ENCODE measurements at places on chromosomes 1 and 21. TPM values are rescaled to one million over a fixed set of nuclear protein-coding genes. Genes with fewer than 3 reads are reported as not detected.

PCSK9 gene
- polyA plus RNA-seq: 0.95 TPM

KRTAP6-1 gene
- not detected for polyA plus RNA-seq

RGS8 gene
- 0.12 TPM for polyA plus RNA-seq

SCAMP3 gene
- polyA plus RNA-seq: 55.7 TPM

ITSN1 gene
- polyA plus RNA-seq: 56.2 TPM

VHLL gene
- not detected for polyA plus RNA-seq

OR2AK2 gene
- not detected for polyA plus RNA-seq

WDR64 gene
- 0.58 TPM for polyA plus RNA-seq

OTUD3 gene
- polyA plus RNA-seq: 28.2 TPM

B3GALT2 gene
- 13.8 TPM for polyA plus RNA-seq

FNDC10 gene
- 2.4 TPM for polyA plus RNA-seq

PROK1 gene
- polyA plus RNA-seq: 0.17 TPM

AVPR1B gene
- 0.85 TPM for polyA plus RNA-seq

C4BPA gene
- polyA plus RNA-seq: 0.52 TPM

LRRC38 gene
- not detected for polyA plus RNA-seq

GRCh38 chr1:25484096-25484495, 53.4 kb downstream of the MACO1 start:
- DNase-seq: no peak

DNA sequence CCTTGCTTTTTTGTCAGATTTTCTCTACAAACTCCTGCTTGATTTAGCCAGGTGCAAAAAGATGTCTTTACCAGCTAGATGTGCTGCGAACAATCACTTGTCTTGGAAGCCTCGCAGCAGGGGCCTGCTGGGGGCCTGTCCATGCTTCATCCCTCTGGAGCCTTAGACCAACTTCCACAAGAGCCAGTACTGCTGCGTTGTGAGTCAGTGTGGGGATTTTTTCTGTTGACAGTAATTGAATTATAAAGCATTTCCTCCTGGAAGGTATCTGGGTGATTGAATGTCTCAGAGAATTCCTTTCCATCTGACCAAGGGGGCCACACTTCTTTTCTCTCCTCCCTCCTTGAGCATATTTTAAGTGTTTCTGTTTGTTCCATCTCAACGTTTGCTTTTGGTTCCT, 40.4 kb upstream of the LDLRAP1 start:
- no peak for DNase-seq

DNA sequence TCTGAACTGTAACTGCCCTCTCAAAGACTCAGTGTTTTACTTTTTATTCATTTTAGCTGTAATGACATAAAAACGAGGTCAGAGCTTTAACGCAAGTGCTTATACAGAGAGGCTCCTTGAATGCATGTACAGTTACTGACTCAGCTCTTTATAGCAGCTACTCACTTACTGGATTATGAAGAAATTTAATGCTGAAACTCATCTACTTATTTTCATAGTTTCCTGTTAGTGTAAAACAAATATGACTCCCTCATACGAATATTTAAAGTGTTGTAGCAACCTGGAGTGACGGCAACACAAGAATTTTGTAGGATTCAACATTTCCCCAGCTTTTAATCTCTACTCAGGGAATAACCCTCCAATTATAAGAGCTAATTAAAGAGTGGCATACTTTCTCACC, 32.7 kb downstream of the ADSS2 start:
- DNase-seq: no peak

GRCh38 chr1:115426231-115426771, 88.3 kb upstream of the NGF start:
- peak; percentile 35 for DNase-seq

GRCh38 chr1:156887317-156887716, 6.2 kb upstream of the PEAR1 start:
- no peak for DNase-seq

- no peak for DNase-seq
Measured at GRCh38 chr1:31668303-31668883, 23.7 kb upstream of the PEF1 start.

- no peak for DNase-seq
Measured at GRCh38 chr1:12179111-12179519, 12.3 kb downstream of the TNFRSF1B start.

DNA sequence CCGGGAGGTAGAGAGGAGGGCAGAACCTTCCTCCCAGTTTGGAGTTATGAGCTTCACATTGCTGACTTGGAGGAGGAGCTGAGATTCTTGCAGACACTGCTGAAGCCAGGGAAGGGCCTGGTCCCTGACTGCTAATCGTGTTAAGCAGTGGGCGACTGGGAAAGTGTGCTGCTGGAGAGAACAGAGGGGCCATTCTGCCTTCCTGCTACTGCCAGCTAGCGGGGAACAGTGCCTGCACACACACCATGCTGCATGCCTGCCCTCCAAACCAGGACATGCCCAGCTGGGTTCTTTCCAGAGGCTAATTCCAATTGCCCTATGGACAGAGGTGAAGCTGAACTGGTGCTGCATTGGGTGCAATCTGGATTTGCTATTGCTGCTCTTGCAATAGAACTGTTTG, 281.4 kb downstream of the AJAP1 start:
- no peak for DNase-seq

DNA sequence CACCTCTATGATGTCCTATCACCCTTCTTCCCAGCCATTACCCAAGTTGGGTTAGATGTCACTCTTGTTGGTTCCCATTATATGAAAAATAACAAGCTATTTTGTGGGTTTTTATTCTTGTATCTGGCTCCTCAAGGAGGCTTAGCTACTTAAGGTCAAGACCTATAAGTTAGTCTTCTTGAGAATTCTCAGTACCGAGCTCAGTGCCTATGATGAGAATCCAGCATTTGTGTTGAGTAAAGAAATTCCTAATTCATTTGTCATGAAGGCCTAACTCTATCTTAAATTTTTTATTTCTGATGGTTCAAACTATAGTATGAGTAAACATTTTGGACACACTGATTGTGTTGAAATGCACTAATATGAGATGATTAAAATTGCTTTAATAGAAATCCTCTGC, 15.9 kb downstream of the NUF2 start:
- no peak for DNase-seq

DNA sequence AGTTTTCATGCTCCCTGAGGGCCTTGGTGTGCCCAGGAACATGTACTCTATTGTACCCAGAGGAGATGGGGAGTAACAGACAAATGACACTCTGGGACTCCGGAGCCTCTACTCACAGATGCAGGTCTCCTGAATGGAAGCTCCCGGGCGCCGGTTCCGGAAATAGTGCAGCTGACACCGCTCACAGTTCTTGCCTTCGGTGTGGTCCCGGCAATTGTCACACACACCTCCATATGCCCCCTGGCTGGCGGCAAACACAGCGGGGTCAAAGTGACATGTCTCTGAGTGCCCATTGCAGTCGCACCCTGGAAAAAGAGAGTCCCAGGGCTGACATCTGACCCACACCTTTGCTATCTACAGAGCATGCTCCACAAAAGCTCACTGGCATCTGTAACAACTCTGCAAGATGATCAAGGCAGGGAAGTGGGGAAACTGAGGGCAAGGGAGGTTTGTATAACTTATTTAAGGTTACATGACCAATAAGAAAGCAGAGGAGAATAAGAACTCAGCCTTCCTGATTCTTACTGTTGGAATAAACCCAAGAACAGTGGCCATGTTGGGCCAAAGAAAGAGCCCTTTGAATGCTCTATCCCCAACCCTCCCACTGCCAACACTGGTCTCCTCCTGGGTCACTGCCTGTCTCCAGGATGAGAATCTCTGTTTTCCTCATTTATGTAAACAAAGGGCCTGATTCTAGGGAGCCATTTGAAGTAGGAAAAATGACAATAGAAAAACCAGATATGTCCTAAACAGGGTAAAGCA, 22.4 kb downstream of the LAMB3 start:
- DNase-seq: no peak

- no peak for DNase-seq
Measured at GRCh38 chr21:33684923-33685560, 42.7 kb downstream of the ITSN1 start.

DNA sequence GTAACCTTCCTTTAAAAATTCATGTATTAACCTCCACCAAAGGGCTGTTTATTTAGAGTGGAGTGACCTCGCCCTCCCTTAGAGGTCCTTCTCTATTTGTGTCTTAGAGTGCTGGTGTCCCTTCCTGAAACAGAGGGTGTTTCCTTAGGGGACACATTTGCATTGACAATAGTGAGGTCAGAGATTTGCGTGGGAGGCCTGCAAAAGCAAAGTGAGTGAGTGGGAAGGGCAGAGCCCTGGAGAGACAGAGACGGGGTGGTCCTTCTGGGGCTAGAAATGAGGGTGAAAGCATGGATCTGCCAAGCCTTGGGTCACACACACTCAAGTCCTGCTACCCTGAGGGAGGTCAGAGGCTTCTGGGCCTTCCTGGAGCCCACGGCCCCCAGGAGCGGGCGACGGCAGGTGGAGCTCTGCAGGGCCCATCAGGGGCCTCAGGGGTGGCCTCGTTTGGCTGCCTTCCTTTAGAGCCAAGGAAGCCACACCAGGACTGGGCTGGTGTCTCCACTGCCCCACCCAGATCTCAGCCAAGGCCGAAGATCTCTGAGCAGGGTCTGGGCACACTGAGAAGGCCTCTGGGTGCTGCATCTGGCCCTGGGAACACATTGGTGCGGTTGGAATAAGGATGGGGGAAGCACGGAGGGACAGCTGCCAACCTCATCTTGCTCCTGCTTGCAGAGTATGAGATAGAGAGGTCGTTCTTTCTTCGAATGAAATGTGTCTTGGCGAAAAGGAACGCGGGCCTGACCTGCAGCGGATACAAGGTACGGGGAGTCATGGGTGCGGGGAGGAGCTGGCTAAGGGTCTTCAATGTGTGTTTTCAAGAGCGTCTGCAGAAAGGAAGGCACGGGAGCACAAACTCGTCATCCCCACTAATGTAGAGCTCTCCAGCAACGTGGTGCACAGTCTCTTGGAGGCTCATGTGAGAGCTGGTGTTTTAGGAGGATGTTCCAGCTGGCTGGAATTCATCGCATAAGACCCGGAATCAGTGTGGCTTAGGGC, 23.8 kb downstream of the SIM2 start:
- DNase-seq: no peak

DNA sequence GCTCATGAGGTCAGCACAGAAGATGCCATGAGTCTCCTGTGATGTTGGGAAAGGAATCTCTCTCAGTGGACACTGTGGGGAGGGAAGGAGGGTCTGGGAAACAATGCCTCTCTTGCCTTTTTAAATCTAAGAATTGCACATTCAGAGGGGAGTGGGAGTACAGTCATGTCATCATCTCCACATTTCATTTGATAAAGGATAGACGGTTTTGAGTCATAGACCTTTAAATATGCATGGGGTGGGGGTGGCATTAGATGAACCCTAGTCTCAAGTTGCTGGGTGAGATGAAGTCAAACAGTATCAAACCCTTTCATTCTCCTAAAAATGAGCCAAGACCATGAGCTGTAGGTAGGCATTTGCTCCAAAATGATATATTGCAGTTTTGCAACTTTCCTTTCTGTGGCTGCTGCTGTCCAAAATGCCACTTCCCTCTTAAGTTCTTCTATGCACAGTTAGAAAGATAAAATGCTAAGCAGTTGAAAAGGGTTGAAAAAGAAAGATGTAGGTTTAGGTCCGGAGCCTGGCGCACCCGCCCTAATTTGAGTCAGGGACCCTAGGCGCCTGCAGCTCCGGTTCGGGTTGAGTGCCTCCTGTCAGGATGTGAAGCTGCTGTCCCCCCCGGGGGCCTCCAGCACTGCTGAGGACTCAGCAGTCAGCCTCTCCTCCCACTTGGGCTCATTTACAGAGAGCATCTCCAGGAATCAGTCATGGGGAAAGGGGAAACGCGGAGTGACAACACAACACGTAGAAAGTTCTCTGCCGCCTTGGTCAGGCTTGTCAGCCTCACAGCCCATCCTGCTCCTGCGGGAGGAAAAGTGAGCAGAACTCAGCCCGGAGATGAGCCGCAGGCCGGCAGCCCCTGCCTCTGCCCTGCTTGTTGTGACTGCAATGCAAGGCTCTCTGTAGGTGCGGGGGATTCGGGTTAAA, 479.3 kb upstream of the RUNX1 start:
- peak; percentile 44 for DNase-seq

GRCh38 chr1:203252678-203253077, 23.2 kb upstream of the CHIT1 start:
- no peak for DNase-seq

GRCh38 chr1:240414237-240414636, 197.7 kb downstream of the GREM2 start:
- no peak for DNase-seq

GRCh38 chr1:165403835-165404482, 41.0 kb downstream of the RXRG start:
- DNase-seq: peak; percentile 34

GRCh38 chr1:67650061-67650460, 34.9 kb upstream of the GADD45A start:
- DNase-seq: no peak
